Vagina (tissue), 2 donors: ENCODE measurements at places on chromosomes 12 and 14. TPM values are rescaled to one million over a fixed set of nuclear protein-coding genes. Genes with fewer than 3 reads are reported as not detected.

DNA sequence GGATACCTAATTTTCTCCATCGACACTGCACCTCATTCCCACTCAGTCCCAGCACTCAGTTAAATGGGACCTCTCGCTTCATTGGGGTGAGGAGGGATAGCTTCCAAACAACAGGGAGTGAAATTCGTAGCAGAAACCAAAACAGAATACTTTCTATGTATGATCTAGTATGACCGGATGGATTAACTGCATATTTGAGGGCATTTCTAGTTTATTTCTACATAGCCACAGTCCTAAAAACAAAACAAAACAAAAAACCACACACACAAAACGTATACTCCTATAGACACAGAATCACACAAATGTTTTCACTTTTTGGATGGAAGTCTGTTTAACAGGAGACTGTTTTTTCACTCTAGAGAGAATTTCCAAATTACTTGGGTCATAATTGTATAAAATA lies 307.5 kb upstream of the FKBP4 start:
- no peak for DNase-seq

- DNase-seq = no peak
Observed at GRCh38 chr12:42284157-42284556, 41.7 kb downstream of the ZCRB1 start.

GRCh38 chr14:28138341-28138740 lies 628.2 kb upstream of the FOXG1 start:
- no peak for DNase-seq

GRCh38 chr14:24329736-24330135 lies 5.1 kb downstream of the ADCY4 start:
- no peak for DNase-seq

DNA sequence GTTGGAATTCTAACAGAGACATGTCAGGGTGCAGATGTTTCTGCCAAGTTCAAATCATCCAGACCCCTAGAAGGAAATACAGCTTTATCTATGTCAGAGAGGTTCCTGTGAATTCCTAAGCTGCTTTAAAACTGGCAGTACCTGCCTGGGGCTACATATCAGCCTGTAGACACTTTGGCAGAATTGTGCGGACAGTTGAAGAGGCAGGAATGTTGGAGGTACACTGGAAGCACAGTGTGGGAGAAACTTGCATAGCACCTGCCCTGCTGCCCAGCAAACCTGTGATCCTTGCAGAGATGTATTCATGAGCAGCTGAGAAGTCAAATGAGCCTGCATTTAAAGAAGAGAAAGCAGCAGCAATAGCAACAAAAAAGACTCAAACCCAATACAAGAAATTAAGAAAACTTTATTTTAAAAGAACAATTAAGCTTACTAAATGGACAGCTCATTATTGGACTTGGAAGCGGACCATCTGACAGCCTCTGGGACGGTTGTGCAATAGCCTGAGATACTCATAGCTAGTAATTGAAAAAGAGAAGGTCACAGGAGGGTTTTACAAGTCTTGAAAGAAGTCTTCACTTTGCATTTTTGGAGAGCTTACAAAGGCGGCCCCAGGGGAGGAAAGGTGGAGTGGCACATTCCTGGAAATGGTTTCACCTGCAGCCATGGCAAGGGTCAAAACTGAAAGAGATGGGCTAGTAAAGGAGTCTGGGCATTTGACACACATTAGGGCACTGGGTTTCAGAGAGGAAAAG lies 280.9 kb upstream of the FLRT2 start:
- no peak for DNase-seq

Gene MIP
- total RNA-seq = not detected

DNA sequence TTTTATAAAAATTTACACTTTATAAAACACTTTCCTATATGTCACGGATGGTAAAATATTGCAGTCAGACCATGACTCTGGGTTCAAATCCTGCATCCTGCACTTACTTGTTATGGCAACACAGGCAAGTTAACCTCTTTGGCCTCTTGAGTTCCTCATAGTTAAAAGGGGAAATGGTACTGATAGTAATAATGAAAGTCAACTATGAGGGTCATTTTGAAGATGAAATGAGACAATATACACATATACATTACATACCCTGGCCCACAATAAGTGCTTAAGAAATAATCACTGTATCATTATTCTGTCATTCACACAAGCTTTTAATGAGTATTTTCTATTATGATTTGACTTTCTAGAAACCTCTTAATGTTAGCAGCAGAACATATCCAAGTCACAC lies 64.4 kb downstream of the C12orf42 start:
- no peak for DNase-seq

Gene B3GNT4
- total RNA-seq = 2.9 TPM

Gene EML5
- total RNA-seq = 0.49 TPM

Gene BAG5
- total RNA-seq = 21.6 TPM
